Thoracic aorta endothelial cell (primary cell): ENCODE measurements at places on chromosomes 16 and 17. TPM values are rescaled to one million over a fixed set of nuclear protein-coding genes. Genes with fewer than 3 reads are reported as not detected.

Gene CACNG5
- total RNA-seq, result not detected in 2 replicates

Gene MON1B
- 28.6 and 37.4 TPM in 2 replicates for total RNA-seq

Gene FBXW10
- not detected in 2 replicates for total RNA-seq

Gene UTS2R
- total RNA-seq, result not detected in 2 replicates

Gene IRX5
- total RNA-seq, result 0.22 and 0.93 TPM in 2 replicates

Gene CUEDC1
- 12.1 and 12.5 TPM in 2 replicates for total RNA-seq

Gene GPRC5C
- total RNA-seq, result not detected in 2 replicates

Gene ZNF778
- total RNA-seq, result 10.5 and 12.8 TPM in 2 replicates

Gene SLC6A2
- total RNA-seq, result not detected in 2 replicates

Gene RHBDF1
- 26.2 and 26.3 TPM in 2 replicates for total RNA-seq

Gene MRPL45
- 47.6 and 49.3 TPM in 2 replicates for total RNA-seq

Gene ITGB3
- total RNA-seq, result 86.4 and 102 TPM in 2 replicates

Gene KCNG4
- total RNA-seq, result not detected in 2 replicates
